Suppressor macrophage treated with lipopolysaccharide for 1 hour (primary cell): ENCODE measurements at places on chromosomes 4 and X.

DNA sequence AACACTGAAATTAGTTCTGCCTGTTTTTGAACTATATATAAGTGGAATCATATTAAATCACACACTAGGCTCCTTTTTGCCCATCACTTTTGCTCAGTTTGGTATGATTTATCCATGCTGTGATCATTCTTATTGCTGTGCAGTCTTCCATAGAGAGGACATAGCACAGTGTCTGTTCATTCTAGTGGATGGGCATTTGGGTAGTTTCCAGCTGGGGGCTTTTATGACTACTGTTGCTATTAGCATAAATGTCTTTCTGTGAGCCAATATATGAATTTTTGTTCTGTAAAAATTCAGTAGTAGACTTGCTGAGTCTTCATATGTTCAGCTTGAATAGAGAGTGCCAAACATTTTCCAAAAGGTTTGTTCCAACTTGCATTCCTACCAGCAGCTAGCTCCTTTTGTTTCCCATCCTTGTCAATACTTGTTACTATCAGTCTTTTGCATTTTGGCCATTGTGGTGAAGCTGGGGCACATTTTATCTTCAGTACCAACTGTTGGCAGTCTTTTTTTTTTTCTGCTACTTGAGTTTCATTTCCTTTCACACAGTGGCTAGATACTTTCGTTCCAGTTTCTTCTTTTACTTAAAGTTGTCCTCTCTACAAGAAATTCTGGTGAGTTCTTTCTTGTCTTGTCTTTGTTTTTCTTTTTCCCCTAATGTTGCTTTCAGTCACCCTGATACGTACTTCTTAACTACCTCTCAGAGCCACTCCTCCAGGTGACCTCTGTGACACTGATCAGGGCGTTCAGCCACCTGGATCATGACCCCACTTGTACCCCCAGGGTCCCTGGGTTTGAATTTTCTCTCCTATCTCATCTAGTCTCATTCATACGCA, 87.0 kb downstream of the ANXA3 start:
- peak; percentile 71 for DNase-seq

- peak; percentile 31 for DNase-seq
Measured at GRCh38 chrX:68599256-68600152, 48.0 kb upstream of the STARD8 start.

- DNase-seq: no peak
Measured at GRCh38 chrX:39690541-39691415, 407.0 kb downstream of the BCOR start.

GRCh38 chr4:182944484-182945213, 27.5 kb upstream of the DCTD start:
- DNase-seq: no peak

- no peak for DNase-seq
Measured at GRCh38 chrX:132330156-132330729, 111.0 kb upstream of the RAP2C start.

- no peak for DNase-seq
Measured at GRCh38 chr4:13533670-13534343, 10.5 kb downstream of the NKX3-2 start.
